ENCODE measurements at places on chromosomes 5 and 9.

DNA sequence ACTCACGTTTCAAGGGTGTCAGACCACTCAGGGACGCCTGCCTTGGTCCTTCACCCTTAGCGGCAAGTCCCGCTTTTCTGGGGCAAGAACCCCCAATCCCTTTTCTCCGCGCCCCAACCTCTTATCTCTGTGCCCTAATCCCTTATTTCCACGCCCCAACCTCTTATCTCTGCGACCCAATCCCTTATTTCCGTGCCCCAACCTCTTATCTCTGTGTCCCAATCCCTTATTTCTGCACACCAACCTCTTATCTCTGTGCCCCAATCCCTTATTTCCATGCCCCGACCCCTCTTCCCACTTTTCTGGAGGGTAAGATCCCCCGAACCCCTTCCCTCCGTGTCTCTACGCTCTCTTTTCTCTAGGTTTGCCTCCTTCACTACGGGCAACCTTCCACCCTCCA, 139.4 kb downstream of the DAB2IP start:
- DNase-seq: no peak

- DNase-seq: no peak
These were observed 310.0 kb downstream of the GLIS3 start for GRCh38 chr9:3989915-3990314.

DNA sequence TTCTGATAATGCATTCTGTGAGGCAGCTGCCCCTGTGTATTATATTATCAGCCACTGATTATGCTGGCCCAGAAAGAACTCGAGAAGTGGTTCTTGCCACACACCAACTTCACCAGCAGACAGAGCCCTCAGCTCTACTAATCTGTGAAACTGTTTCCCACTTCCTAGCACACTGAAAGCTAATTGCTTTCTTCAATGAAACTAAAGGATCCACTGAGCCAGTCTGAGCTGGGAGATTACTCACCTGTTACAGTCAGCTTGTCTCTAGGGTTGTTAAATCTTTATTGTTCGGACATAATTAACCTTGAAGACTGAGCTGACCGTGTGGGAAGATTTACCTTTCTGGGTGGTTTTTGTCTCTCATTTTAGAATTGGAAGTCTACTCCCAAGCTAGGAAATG, 263.2 kb downstream of the KCTD16 start:
- DNase-seq: no peak

DNA sequence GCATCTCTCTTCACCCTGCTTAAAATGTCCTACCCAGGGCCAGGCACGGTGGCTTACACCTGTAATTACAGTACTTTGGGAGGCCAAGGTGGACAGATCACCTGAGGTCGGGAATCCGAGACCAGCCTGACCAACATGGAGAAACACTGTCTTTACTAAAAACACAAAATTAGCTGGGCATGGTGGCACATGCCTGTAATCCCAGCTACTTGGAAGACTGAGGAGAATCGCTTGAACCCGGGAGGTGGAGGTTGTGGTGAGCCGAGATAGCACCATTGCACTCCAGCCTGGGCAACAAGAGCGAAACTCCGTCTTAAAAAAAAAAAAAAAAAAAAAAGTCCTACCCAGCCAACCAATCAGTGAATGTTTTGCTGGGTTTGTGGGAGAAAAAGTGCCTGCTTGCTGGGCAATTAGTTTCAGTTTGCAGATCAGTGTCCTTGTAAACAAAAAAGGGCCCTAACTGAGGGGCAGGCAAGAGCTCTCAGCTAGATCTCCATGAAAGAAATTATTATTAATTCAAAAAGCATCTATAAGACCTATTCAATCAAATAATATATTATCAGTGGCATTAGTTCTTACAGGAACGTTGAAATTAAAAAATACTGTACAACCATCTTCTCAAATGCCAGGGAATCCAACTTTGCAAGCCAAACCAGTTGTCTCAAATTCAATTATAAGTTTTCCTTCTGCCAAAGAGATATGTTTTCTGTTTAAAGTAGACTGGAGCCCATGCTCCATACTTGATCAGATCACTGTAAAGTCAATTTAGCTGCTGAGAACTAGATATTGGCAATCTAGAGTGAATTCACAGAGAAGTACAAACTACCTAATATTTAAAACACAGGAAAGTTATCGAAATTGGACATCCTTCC, 3.9 kb downstream of the MEGF9 start:
- DNase-seq: no peak

GRCh38 chr9:113380869-113381378, 4.1 kb upstream of the HDHD3 start:
- DNase-seq: no peak

Data from left ventricle myocardium inferior (tissue), 1 donor.